ENCODE measurements at places on chromosomes 7 and 10.

GRCh38 chr10:76631884-76632766, 1005.5 kb downstream of the KCNMA1 start:
- no peak for DNase-seq

- no peak for DNase-seq
Measured at GRCh38 chr10:86715156-86715795, 41.1 kb upstream of the BMPR1A start.

GRCh38 chr10:6244510-6244909, 41.8 kb downstream of the PFKFB3 start:
- DNase-seq: no peak

- no peak for DNase-seq
Measured at GRCh38 chr7:14886533-14886932, 16.0 kb downstream of the DGKB start.

DNA sequence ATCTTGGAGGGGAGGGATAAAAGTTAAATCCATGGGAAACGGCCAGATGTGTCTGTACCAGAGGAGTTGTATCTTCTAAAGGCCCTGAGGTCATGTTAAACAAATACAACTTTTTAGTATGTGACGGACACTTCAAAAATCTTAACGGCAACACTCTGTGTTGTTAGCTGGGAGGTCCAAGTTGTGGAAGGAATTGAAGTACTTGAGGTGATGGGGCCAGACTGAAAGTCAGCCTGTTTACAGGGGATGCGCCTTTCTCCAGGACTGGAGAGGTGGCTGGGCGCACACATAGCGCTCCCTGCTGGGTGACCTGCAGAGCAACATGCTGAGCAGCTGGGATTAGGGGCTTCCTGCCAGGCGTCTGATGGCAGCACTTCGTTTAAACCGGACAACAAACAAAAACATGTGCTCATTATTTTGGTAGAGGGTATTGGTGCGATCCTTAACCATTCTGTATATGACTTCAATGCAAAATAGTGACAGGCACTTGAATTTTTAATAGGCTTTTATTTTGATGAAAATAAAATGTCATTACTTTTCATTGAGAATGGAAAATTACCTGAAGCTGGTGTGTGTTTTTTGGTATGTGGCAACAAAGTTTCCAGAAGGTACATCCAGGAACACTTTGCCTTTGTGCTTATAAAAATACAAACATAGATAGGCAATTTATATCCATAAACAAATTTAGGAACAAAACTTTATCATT, 198.2 kb downstream of the MLLT10 start:
- peak; percentile 50 for DNase-seq

DNA sequence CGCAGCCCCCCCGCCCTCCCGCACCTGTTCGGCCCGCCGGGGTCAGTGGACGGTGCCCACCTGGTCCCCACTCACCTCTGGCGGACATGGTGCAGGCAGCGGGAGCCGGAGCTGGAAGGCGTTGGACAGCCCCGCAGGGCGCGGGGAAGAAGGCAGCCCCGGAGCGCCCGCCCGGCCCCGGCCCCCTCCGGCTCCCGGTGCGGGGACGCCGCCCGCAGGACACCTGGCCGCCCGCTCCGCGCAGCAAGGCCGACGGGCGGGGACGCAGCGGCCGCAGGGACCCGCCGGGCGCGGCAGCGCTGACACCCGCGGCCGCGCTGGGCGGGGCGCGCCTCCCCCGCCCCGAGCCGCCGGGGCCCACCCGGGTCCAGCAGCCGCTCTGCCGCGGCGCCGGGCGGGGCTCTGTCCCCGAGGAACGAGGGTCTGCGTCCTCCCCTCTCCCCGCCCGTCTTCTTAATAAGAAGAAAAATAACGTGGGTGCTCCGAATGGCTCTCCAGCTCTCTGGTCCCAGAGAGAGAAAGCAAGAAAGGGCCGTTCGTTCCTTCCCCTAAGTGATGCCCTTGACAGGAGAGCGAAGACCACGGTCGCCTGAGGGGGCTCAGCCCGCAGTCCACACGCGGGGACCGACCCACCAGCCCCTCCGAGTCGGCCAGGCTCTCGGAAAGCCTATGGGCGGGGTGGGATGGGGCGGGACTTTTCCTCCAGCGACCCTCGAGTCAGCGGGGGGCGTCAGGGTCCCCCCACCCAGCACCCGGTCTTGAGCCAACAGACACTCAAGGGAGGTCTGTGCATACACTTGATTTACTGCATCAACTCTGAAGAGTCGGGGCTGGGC, 53.4 kb upstream of the FHIP2A start:
- DNase-seq: no peak

DNA sequence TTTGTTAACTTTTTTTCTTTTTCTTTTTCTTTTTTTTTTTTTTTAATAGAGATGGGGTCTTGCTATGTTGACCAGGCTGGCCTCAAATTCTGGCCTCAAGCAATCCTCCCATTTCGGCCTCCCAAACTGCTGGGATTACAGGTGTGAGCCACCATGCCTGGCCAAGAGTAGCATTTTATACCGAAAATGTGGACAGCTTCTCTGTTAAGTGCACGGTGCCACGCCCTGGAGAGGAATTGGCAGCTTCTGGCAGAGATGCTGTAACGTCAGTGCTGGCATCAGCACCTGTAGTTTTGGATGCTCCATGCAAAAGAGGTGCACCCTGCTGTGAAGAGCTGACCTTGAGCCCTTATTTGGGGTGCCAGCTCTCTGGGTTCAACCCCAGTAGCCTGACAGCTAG, 18.2 kb downstream of the IL15RA start:
- DNase-seq: no peak

GRCh38 chr10:22927166-22927565, 687 bp upstream of the ARMC3 start:
- DNase-seq: no peak

- DNase-seq: no peak
Measured at GRCh38 chr7:2437537-2438148, 34.2 kb downstream of the CHST12 start.
